Bronchial epithelial cell (primary cell): ENCODE measurements at places on chromosomes 6 and 20. TPM values are rescaled to one million over a fixed set of nuclear protein-coding genes. Genes with fewer than 3 reads are reported as not detected.

Gene COL12A1
- 6.4 and 11.3 TPM in 2 replicates for total RNA-seq

Gene TRDN
- total RNA-seq: not detected in 2 replicates

Gene MDC1
- 2.4 and 2.7 TPM in 2 replicates for total RNA-seq

Gene HLA-DQA1
- not detected in 2 replicates for total RNA-seq

Gene DZANK1
- total RNA-seq: 0.26 and 0.64 TPM in 2 replicates

Gene FAM83D
- 2.6 and 5.1 TPM in 2 replicates for total RNA-seq
